ENCODE measurements at places on chromosomes 1 and 21.

- DNase-seq: no peak
These were observed 4.7 kb downstream of the SPEN start for GRCh38 chr1:15852036-15852827.

GRCh38 chr21:31484219-31484618, 140.2 kb upstream of the TIAM1 start:
- DNase-seq: no peak

DNA sequence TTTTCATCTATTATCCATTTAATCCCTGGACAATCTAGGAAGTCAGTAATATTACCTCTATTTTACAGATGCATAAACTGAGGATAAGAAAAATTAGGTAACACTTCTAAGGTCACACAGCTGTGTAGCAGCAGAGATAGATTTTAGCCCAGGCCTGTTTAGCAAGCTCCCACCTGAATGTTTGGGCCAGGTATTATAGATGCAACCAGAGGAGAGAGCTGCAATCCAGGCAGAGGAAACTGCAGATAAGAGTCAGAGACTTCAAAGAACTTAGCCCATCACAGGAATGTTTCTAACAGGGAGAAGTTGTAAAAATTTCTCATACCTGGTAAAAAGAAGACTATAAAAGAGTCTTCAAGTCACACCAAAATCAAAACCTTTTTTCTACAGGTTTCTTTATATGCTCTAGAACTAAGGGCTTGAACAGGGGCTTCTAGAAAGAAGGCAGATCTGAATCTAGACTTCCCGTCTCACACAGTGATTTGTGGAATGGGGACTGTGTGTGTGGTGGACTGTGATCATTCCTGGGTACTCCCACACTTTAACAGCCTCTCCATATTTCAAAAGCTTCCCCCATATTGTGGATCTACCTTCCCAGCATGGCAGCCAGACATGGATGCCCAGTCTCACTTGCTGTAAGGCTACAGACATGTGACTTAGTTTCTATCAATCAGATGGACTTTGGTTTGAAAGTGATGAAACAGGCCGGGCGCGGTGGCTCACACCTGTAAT, 128.7 kb downstream of the TLR5 start:
- DNase-seq: no peak

DNA sequence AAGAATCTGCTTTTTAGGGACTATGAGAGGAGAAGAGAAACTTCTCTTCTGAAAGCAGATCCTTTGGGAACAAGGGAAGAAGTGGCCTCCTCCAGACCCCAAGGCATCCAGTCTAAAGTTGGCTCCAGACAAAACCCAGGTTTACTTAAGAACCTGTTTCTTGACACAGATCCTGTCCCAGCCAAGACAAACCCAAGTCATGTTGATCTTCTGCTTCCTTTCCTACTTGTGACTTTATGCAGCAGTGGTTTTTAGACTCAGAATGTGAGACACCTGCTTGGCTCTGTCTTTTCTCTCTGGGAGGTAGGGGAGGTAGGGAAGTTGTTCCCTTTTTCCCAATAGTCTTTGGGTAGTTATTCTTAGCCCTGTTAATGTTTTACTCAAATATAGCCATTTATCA, 38.3 kb downstream of the ELAPOR1 start:
- DNase-seq: no peak

- DNase-seq: no peak
These were observed 1.5 kb downstream of the CDC7 start for GRCh38 chr1:91501971-91502671.
